ENCODE measurements at places on chromosomes 5 and 9.

GRCh38 chr5:61089351-61089750 is 72.9 kb downstream of the SMIM15 start:
- DNase-seq: no peak

- no peak for DNase-seq
Measured at GRCh38 chr5:81750308-81751008, 439 bp downstream of the SSBP2 start.

DNA sequence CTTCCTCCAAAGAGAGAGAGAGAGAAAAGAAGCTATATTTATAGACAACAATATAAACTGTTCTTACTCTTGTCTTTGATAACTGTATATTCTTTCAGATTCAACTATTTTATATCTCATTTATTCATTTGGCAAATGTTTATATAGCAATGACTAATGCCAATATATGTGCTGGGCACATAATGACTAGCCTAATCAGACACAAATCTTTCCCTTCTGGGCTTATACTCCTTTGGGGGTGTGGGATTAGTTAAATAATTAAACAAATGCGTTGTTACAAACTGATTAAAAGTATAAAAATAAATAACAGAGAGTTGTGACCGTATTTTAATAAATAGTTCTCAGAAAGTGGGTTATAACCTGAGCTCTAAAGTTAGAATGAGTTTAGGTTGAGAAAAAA is 4.0 kb downstream of the SPINK14 start:
- no peak for DNase-seq

DNA sequence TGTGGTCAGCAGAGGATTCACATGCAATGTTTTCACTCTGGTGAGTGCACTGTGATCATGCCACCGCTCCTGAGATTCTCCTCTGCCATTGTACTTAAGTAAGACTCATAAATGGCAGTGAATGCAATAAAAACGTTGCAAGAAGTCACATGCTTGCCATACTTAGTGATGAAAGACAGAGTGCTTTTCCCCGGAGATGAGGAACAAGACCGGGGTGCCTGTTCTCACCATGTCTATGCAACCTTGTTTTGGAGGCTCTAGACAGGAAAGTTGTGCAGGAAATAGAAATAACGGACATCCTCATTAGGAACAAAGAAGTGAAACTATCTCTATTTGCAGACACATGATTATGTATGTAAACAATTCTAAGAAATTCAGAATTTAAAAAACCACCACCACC is 84.7 kb upstream of the IRX2 start:
- no peak for DNase-seq

GRCh38 chr5:172405226-172406107 is 48.9 kb downstream of the SH3PXD2B start:
- no peak for DNase-seq

DNA sequence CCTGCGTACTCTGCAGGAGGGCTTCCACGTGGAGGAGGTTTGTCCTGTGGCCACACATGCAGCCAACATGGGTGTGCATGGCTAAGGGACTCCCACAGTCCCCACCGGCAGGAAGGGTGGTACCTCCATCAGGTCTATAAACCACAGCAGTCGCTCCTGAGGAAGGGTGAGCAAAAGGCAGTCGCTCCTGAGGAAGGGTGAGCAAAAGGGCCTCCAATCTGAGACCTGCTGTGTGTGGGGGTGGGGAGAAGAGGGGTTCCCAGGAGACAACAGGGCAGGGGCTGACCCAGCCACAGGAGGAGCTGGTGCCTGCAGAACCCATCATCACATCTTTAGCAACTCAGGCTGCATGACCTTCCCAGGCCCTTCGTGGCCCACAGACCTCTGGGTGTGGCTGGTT is 30.3 kb upstream of the AKNA start:
- DNase-seq: no peak

GRCh38 chr9:129068990-129069861 is 11.7 kb upstream of the DOLPP1 start:
- DNase-seq: peak; percentile 46

- no peak for DNase-seq
Measured at GRCh38 chr9:97970165-97970564, 13.0 kb upstream of the ANP32B start.

DNA sequence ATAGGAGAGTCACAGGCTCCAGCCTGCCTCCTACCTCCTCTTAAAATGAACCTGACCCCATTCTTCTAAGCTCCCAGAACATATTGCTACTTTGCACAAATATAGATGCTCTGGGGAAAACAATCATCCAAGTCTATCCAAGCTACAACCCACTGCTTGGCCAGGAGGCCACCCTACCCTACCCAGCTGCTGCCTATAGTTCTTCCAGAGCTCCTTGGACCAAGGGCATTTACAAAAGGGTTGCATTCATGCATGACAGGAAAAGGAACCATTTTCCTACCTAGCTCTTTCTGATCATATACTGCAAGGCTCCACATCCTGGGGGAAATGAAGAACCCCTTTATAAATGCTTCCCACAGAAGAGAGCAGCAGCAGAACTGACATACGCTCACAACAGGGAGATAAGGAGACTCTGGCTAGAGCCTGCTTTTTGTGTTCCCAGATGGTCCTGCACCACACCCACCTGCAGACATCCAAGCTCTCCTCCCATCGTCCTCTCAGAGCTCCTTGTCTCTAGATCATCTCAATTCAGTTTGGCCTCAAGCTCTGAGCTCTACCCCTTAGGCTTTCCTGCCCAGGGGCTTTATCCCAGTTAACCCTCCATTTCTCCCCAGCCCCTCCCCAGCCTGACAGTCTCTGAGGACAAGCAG is 185.5 kb downstream of the SPOCK1 start:
- no peak for DNase-seq

GRCh38 chr5:149852641-149853330 is 91.8 kb downstream of the PDE6A start:
- no peak for DNase-seq

GRCh38 chr5:98769959-98770208 is 3.6 kb upstream of the RGMB start:
- no peak for DNase-seq

Data from activated CD4-positive, alpha-beta T cell treated with anti-CD3 and anti-CD28 coated beads for 1 hour (primary cell).